ENCODE measurements at places on chromosomes 3 and 15.

GRCh38 chr3:130787422-130788068 is 40.9 kb upstream of the PIK3R4 start:
- DNase-seq: no peak

- DNase-seq: no peak
These were observed 226.8 kb downstream of the PLCL2 start for GRCh38 chr3:17111586-17111985.

GRCh38 chr3:21542656-21543379 is 208.2 kb downstream of the ZNF385D start:
- DNase-seq: no peak

DNA sequence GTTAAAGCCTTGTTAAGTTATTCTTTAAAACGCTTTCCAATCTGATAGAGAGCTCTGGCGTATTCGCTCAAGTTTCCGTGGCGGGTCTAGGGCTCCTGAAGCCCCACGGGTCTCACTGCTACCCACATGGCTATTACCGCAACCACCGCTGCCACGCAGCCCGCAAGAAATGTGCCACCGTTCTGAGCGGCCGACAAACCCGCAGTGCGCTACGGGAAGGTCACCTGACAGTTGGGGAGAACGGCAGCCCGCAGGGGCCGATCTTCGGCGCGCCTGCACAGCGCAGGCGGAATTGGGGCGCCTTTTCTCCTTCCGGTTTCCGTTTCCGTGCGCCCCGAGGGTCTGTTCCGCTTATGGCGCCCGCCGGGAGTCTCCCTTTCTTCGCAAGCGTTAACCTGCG is 76.6 kb upstream of the SNRPN start:
- DNase-seq: no peak

- no peak for DNase-seq
These were observed 76.8 kb downstream of the VGLL4 start for GRCh38 chr3:11566916-11567315.

All from RWPE1 (cell line).